ENCODE measurements at places on chromosomes 11 and 22.

DNA sequence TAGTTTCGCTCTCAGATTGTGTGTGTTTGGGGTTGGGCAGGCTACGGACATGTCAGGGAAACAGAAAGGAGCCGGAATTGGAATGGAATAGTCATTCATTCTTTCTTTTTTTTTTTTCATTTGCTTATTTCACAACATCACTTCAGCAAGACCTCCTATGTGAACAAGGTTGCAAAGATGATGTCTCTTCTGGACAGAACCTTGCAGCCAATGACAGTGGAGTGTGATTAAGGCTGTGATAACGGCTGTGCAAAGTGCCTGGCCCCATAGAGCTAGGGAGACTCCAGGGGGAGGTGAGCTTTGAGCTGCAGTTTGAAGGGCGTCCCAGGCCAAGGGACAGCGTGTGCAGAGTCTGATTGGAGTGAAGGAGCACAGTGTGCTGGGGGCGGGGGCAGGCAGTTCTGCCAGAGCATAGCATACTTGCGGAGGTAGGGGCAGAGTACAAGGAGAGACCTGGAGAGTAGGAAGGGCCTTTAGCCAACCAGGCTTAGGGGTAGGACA, 3.4 kb downstream of the TIGD3 start:
- DNase-seq: no peak

- DNase-seq: no peak
These were observed 87.5 kb downstream of the PRMT3 start for GRCh38 chr11:20474882-20475517.

DNA sequence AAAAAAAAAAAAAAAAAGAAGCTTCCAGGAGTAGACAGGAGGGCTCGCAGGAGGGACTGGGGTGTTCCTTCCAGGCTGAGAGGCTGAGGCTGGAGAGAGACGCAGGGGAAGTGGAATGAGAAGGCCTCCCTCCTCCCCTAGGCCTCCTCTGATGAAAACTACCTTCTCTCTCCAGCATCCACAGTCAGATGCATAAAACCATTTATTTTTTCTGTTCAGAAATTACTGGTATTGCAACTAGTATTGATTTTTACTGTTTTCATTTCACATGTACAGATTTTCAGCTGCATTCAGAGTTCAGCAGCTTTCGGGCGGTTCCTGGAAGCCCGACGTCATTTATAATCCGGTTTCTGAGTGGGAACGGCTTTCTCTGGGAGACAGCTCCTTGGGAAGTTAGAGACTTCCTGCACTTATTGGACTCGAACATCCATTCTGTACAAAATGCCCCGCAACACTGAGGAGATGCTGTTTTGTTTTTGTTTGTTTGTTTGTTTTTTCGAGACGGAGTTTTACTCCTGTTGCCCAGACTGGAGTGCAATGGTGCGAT, 6.9 kb upstream of the NFAM1 start:
- DNase-seq: no peak

GRCh38 chr11:75770102-75770501, 1.5 kb downstream of the DGAT2 start:
- no peak for DNase-seq

GRCh38 chr11:116576526-116576925, 196.3 kb downstream of the BUD13 start:
- DNase-seq: no peak

DNA sequence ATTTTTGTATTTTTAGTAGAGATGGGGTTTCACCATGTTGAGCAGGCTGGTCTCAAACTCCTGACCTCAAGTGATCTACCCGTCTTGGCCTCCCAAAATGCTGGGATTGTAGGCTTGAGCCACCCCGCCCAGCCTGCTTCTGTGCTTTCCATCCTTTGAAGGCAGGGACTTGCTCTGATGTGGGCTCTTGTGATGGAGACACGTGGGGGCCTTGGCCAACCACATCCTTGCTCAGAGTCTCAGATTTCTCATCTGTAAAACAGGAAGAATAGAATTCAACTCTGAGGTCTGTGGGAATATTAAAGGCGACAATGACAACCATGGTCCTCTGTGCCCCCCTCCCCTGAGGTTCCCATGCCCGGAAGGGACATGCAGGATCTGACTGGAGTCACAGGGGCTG, 3.8 kb upstream of the GGA1 start:
- no peak for DNase-seq

GRCh38 chr11:47189100-47189834, 3.0 kb upstream of the PACSIN3 start:
- no peak for DNase-seq

GRCh38 chr11:79108851-79109250, 332.0 kb downstream of the TENM4 start:
- no peak for DNase-seq

- no peak for DNase-seq
These were observed 42.1 kb downstream of the RTL6 start for GRCh38 chr22:44455963-44456358.

DNA sequence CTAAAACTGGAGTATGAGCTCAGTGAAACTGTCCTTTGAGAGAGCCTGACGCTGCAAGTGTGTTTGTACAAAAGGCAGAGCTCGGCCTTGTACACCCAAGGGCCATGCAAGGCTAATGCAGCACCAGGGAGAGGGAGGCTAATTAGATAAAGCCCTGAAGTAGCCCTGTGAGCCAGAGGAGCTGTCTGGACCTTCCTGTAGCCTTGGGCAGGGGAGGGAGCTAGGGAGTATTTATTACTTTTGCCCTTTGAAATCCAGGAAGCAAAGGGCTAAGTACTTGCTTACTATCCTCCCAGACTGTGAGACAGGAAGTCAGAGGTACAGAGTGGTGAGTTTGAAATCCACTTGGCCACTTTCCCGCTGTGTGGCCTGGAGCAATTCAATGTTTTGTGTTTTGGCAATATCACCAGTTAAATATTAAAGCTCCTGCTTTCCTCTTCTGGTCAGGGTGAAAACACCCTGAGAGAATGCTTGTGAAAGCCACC, 10.2 kb upstream of the LDHA start:
- peak; percentile 56 for DNase-seq

- DNase-seq: no peak
These were observed 22.5 kb upstream of the RTL6 start for GRCh38 chr22:44520465-44521094.

DNA sequence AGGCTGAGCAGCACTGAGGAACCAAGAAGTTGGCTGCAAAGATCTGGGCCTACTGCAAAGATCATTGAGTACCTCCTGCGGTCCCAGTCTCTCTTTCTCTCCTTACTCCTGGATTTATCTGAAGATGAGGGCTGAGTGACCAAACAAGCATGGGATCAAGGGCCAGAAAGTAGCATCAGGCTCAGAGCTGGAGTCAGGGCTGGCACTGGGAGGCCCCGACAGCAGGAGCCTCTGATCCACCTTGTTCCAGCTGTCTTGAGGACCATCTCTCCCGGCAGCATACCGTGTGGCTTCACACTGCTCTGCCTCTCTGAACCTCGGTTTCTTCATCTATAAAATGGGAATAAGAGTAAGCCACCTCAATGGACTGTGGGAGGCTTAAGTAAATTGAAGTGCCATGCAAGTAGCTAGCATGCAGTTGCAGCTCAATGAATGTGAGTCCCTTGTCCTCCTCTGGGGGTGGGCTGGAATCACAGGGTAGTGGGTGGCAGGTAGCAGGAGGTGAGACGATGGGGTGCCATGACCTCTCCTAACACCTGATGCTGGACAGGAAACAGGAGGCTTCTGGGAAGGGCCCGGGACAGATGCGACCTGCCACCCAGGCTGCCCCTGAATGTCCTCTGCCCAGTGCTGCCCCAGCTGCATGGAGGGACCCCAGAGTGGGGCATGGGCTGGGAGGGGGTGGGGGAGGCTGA, 52.5 kb upstream of the PRDM11 start:
- no peak for DNase-seq

- no peak for DNase-seq
These were observed 37.1 kb upstream of the WNT11 start for GRCh38 chr11:76243193-76243956.

GRCh38 chr11:4560467-4560866, 15.5 kb downstream of the OR52M1 start:
- no peak for DNase-seq

DNA sequence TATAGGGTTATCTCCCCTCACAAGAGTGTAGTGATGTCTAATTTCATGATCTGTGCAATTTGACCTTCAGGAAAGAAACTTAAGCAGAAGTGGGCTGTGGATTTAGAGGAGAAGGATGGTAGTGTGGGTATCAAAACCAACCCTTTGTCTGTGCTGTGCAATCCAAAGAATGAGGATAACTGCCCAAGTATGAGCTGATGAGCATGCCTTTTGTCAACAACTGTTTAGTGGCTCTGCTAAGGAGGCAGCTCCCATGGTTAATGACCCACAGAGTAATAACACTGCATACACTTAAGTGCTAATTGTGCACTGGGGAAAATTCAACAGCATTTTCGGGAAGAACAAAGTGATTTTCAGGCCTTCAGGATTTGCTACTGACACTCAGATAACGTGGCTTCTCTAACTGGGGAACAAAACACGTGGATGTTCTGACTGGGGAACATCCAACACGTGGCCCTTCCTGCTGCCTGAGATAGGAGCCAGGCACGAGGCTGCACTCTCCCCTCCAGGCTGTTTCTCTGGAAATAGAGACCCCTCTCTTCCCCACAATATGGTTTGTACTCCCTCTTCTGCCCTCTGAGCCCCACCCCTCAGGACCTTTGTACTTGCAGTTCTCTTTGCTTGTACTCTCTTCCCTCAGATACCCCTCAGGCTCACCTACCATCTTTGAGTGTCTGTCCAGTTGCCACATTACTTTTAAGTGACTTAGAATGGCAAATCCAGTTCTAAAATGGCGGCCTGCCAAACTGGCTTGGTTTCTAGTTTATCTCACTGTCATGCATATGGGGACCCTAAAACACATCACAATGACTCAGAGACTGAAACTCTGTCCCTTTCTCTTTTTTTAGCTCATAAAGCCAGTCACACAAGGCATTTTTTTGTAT, 234.9 kb upstream of the POU2AF2 start:
- DNase-seq: no peak

- DNase-seq: no peak
These were observed 89.0 kb downstream of the APIP start for GRCh38 chr11:34827228-34827627.

DNA sequence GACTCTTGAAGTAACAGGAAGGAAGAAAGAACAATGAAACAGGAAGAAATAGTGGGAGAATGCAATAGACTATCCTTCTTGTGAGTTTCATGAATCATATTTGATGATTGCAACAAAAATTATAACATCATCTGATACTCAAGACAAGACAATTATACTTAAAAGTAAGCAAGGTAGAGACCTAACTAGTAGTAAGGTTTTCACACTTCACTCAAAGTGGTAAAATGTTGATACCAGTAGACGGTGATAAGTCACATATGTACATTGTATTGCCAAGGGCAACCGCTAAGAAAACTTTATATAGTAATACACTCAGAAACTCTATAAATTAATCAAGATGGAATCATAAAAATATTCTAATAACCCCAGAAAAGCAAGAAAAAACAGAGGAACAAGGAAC, 107.8 kb downstream of the CYP2R1 start:
- DNase-seq: no peak

GRCh38 chr22:44758344-44758973, 6.1 kb downstream of the ARHGAP8 start:
- no peak for DNase-seq

GRCh38 chr11:123308077-123308476, 113.0 kb upstream of the CLMP start:
- no peak for DNase-seq

- no peak for DNase-seq
These were observed 272.3 kb upstream of the RAG2 start for GRCh38 chr11:36870361-36870760.

- no peak for DNase-seq
These were observed 794.0 kb downstream of the TBC1D22A start for GRCh38 chr22:47556473-47556872.

DNA sequence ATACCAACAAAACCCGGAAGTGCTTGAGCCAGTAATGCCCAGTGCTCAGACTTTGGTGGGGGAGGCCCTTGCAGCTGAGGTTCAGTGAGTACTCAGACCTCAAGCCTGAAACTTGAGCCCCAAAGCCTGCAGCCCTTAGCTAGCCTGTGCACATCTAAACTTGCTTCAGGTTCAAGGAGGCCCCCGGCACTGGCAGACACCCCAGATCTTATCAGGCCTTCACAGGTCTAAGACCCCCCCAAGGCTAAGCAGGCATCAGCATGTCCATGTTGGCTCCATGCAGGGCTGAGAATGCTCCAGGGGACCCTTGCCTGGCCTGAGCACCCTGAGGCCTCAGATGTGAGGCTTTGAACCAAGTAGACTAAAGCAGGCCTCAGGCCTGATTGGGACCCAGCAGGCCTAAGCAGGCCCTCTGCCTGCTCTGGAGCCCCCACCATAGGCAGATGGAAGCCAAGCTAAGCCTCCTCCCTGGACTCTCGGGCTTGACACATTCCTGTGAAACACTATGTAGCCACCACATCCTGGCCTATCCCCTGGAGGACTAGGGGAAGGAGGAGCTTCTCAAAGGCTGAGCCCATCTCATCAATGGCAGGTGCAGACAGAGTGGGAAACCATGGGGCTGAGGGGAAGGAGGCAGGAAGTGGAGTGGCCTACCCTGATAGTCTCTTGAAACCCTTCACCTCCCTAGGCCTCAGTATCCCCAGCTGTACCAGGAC, 1.2 kb upstream of the CASTOR1 start:
- no peak for DNase-seq

GRCh38 chr11:94987378-94987777, 13.9 kb downstream of the KDM4D start:
- DNase-seq: no peak

DNA sequence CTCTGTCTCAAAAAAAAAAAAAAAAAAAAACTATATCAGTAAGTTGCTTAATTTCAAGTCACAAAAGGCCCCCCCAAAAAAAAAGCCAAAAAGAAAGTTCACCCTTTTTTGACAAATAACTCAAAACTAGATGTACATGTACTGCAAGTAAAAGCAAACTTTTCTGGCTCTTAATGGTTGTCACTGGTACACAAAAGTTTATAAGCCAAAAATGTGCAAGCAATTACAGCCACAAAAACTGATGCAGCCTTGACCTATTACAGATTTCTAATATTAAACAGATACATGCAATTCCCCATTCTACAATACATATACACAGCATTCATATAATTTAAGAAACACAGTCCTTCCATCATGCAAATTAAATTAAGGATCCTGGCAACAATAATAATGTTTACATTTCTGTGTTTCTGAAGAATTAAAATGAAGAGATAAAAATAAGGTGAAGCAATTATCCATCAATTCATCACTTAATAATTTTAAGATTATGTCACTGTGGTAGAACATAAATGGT, 18.6 kb downstream of the PICALM start:
- no peak for DNase-seq

DNA sequence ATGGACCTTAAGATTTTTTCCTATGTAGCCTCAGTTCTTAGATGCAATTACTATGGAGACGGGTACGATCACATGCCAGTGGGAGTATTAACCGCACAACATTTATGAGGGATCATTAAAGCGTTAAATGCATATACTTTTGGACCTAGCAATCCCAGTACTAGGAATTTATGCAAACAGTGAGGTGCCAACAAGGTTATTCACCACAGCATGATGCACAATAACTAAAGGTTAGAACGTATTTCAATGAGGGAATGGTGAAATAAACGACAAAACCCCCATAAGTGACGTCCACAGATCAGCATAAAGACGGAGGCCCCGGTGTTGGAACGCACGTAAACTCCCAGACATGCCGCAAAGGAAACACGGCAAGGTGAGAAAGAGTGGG, 539 bp downstream of the SIRT3 start:
- DNase-seq: no peak
